ENCODE measurements at places on chromosomes 12 and 14. TPM values are rescaled to one million over a fixed set of nuclear protein-coding genes. Genes with fewer than 3 reads are reported as not detected.

The RFLNA gene
- polyA plus RNA-seq, result 8.8 TPM

The LRRC9 gene
- 2.7 TPM for polyA plus RNA-seq

The RNF212B gene
- 1.9 TPM for polyA plus RNA-seq

The FOXA1 gene
- polyA plus RNA-seq, result 5.4 TPM

- no peak for DNase-seq
These were observed 22.4 kb upstream of the TCP11L2 start for GRCh38 chr12:106280106-106280505.

DNA sequence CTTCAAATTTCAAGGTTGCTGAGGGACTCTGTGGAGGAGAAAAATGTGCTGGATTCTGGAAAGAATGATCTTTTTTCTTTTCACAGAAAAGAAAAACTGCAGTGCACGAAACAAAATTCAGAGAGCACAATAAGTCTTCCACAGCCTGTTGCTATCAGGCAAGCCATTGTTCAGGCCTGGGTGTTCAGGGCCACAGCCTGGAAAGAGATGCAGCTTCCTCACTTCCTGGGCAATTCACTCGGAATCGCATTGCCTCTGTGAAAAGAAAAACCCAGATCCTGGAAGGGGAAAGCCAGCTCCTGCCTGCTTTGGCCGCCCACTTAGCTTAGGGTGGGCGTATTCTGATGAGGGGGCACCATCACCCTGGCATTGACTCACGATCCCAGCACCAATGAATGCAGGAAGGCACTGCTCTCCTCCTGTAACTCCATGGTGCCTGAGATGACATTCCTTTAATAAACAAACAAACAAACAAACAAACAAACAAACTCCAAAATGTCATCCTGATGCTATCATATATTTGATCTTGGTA lies 863.9 kb downstream of the BCL11B start:
- no peak for DNase-seq

- no peak for DNase-seq
These were observed 52.2 kb downstream of the GOLGA5 start for GRCh38 chr14:92846162-92846897.

DNA sequence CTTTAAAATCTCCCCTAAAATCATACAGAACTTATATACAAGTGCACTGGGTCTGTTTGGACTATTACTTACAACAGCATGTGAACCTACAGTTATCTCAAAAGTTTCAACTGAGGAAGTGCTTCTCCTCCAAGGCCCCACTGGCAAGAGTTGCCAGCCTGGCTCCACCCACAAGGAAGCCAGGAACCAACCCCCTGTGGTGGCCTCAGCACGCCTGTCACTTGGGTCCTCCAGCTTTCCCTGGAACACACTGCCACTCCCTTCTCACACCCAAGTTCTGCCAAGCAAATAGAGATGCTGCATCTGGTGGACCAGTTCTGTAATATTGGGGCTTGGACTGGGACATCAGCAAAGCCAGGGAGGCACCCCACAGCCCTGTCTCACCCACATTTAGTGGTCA lies 115.4 kb downstream of the GCH1 start:
- DNase-seq, result no peak
